ENCODE measurements at places on chromosomes 5 and 9. TPM values are rescaled to one million over a fixed set of nuclear protein-coding genes. Genes with fewer than 3 reads are reported as not detected.

Gene IZUMO3
- not detected for total RNA-seq

Gene PCDHA6
- 0.05 TPM for total RNA-seq

Gene ASPN
- total RNA-seq: 9.8 TPM

Gene PCDHA11
- total RNA-seq: 0.05 TPM

Gene ABCA1
- 14.6 TPM for total RNA-seq

- H3K36me3 ChIP-seq: no peaks in the 10 kb centered on the region
- no peak for DNase-seq
- no peaks in the 10 kb centered on the region for H3K4me1 ChIP-seq
- no peaks in the 10 kb centered on the region for H3K27me3 ChIP-seq
- H3K4me3 ChIP-seq: no peak overlapping the region
These were observed 111.0 kb upstream of the SARDH start for GRCh38 chr9:133849110-133849670.

DNA sequence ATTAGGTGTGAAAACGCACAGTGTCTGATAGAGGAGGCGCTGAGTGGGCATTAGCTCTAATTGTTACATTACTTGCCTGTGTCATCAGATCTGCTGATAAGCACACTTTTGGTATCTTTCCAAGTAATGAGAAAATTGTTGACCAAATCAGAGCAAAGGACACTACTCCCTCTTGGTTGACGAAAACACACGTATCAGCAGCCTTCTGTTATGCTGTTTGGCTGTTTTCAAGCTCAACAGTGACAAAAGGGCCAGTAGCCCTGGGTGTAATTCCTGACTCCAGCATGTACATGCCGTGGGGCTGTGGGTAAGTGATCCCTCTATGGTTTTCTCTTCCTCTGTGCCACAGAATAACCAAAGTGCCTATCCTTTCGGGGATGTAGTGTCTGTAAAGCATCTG, 151.4 kb downstream of the AUH start:
- H3K27ac ChIP-seq: no peak overlapping the region
- DNase-seq: no peak
- H3K4me3 ChIP-seq: no peak overlapping the region
- peaks cover 18% of the 10 kb centered on the region for H3K4me1 ChIP-seq
- peaks cover 6% of the 10 kb centered on the region for H3K36me3 ChIP-seq

GRCh38 chr5:147203213-147203612, 31.6 kb upstream of the STK32A start:
- H3K4me1 ChIP-seq: no peaks in the 10 kb centered on the region
- H3K27me3 ChIP-seq: no peaks in the 10 kb centered on the region
- H3K27ac ChIP-seq: no peak overlapping the region
- DNase-seq: no peak
- H3K36me3 ChIP-seq: no peaks in the 10 kb centered on the region

DNA sequence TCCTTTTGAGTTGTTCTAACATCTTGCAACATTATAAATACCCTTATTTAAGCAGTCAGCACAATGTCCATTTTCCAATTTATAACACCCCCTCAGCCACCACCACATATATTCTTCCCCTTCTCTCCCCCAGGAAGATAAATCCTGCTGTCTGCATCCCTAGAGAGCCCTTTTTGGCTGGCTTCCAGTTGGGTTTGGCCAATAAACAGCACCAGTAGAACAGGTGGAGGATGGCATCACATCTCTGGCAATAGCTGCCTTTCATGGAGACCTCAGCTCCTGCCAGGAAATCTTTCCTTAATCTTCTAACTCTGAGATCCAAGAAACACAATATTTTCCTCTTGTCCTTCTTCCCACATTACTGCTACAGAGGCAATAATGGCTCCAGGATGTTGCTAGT, 53.7 kb downstream of the TRIM36 start:
- H3K4me1 ChIP-seq: no peaks in the 10 kb centered on the region
- H3K4me3 ChIP-seq: no peak overlapping the region
- H3K36me3 ChIP-seq: no peaks in the 10 kb centered on the region
- no peak overlapping the region for H3K27ac ChIP-seq
- DNase-seq: no peak

DNA sequence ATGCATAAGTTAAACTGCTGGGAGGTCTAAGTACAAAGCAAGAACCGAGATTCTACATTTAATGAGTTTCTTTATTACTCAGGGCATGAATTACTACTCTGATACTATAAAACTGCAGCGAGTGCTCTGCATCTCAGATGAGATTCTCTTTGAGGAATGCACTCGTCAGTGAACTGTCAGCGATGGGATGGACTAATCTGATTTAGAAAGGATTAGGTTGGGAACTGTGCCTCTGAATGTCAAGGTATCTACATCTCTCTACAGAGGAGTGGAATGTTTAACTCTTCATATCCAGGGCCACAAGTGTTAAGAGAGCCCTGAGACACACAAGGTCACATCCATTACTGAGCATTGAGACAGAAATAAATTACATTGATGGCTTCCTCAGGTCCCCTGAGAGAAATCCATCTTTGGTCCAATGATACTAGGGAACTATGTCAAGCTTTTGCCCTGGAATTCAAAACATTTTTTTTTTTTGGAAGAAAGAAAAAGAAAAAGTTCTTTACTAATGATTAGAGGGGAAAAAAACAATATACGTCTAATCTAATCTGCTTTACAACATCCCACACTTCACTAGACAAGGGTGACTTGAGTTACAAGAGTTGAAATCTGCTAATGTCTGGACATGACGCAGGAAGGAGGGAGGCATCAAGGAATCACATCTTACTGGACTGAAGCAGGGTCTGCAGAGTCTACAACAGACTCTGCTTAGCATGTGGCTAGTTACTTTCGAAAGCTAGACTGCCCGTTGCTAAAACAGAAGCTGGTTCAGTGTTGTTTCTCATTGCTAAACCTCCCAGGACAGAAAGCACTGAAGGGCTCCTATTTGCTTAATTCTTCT, 270.0 kb upstream of the TLE4 start:
- DNase-seq: no peak
- no peak overlapping the region for H3K27ac ChIP-seq
- H3K36me3 ChIP-seq: no peaks in the 10 kb centered on the region
- H3K4me3 ChIP-seq: no peak overlapping the region

- H3K4me3 ChIP-seq: no peak overlapping the region
- no peaks in the 10 kb centered on the region for H3K27me3 ChIP-seq
- no peak overlapping the region for H3K27ac ChIP-seq
- peaks cover 68% of the 10 kb centered on the region for H3K36me3 ChIP-seq
- H3K4me1 ChIP-seq: peaks cover 9% of the 10 kb centered on the region
These were observed 4.5 kb downstream of the RPS6 start for GRCh38 chr9:19375538-19375937.

GRCh38 chr5:132147663-132148062, 74.1 kb downstream of the CSF2 start:
- H3K27ac ChIP-seq: no peak overlapping the region
- H3K4me1 ChIP-seq: no peaks in the 10 kb centered on the region
- no peaks in the 10 kb centered on the region for H3K36me3 ChIP-seq
- DNase-seq: no peak
- no peaks in the 10 kb centered on the region for H3K27me3 ChIP-seq

DNA sequence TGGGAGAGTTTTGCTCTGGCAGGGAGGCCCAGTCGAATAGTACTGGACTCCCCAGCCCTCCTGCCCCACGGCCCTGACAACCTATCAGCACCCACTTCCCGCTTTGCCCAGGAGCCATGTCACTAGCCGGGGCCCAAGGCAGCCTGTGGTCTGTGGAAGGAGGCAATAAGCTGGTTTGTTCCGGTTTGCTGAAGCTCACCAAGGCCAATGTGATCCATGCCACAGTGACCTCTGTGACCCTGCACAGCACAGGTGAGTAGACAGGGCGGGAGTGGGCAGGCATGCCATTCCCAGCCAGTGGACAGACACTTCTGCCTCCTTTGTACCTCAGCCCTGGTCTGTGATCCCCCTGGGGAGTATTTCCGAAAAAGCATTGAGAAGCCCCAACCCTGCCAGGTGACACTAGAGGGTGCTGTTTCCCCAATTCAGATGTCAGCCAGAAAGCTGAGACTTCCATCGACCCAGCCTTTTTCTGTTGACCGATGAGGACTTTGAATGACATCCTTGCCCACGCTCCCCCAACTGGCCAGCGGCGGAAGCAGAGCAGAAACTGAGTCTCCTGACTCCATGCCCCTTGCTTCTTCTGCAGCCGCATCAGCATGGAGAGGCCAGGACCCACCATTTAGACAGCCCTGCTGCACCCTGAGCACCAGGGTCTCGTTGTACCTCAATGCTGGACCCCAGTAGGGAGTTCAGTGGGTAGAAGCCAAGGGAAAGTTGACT, 9.6 kb downstream of the PCYOX1L start:
- no peaks in the 10 kb centered on the region for H3K27me3 ChIP-seq
- no peaks in the 10 kb centered on the region for H3K4me1 ChIP-seq
- H3K36me3 ChIP-seq: no peaks in the 10 kb centered on the region
- DNase-seq: no peak
- H3K27ac ChIP-seq: no peak overlapping the region

- H3K27me3 ChIP-seq: no peaks in the 10 kb centered on the region
- H3K27ac ChIP-seq: no peak overlapping the region
- DNase-seq: no peak
These were observed 29.6 kb downstream of the ZNF366 start for GRCh38 chr5:72477644-72478043.

DNA sequence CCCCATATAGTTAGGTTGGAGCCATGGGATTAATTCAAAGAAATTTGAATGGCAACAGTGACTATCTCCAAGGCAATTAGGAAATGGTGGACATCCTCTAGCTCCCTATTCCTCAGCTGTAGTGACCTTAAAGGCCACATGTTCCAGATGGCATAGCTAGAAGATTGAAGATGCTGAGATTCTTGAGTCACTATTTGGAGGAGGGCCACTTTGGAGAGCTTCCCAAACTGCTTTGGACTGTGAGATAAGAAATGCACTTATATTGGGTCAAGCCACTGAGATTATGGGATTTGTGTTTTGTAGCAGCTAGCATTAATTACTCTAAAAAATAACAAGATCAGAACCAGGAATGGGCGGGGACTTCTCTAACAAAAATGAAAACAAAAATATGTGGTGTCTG, 636.2 kb upstream of the CCNG1 start:
- no peaks in the 10 kb centered on the region for H3K36me3 ChIP-seq
- H3K4me3 ChIP-seq: no peak overlapping the region
- H3K4me1 ChIP-seq: no peaks in the 10 kb centered on the region
- no peak overlapping the region for H3K27ac ChIP-seq
- DNase-seq: no peak

GRCh38 chr5:150653145-150653761, 7.8 kb upstream of the MYOZ3 start:
- H3K36me3 ChIP-seq: no peaks in the 10 kb centered on the region
- no peak for DNase-seq
- no peak overlapping the region for H3K4me3 ChIP-seq
- peaks cover 11% of the 10 kb centered on the region for H3K4me1 ChIP-seq

DNA sequence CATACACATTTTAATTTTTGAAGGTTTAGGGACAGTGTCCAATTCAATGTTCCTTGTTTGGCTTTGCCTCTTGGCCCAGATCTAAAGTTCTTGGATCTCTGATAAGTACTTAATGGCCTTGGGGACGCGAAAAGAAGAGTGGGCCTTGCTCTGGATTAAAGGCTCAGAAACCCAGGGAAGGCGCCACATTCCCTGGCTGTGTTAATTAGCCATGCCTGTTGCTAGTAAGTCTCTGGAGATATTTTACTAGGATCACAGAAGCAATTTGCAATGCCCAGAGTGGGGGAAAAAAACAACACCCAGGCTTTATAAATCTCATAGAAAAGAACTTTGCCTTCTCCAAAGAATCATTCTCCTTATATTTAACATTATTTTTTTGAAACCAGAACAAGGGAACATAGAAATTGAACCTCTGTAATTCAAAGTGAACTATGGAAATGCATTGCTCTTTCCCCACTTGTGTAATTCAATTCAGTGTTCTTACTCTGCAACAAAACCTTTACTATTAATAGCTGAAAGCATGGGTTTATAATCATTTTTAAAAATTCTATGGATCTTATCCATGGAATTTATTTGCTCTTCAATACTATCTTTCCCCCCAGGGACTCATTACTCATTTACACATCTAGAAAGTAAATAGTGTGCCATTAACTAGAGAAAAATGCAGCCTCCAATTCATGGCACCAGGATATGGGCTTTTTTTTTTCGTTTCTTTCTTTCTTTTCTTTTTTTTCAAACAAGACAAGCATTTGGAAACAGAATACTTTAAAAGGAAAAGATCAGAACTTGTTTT, 172.2 kb upstream of the ANKRD55 start:
- H3K27ac ChIP-seq: no peak overlapping the region
- DNase-seq: no peak
- H3K4me3 ChIP-seq: no peak overlapping the region
- peaks cover 3% of the 10 kb centered on the region for H3K4me1 ChIP-seq
- no peaks in the 10 kb centered on the region for H3K36me3 ChIP-seq

DNA sequence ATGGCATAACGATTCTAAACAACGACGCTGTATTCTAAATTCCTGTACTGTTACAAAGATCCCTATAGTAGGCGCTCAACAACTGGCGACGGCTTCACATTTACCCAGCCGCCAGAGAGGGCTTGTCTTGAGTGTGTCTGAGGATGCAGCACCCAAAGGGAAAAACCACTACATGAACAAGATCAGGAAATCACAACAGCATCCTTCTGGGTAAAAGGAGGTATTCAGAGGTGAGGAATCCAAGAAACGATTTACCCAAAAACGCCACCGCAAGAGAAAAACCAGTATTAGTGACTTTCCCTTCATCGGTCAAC, 711 bp downstream of the TTC33 start:
- peaks cover 3% of the 10 kb centered on the region for H3K4me1 ChIP-seq
- H3K4me3 ChIP-seq: peak overlapping the region; percentile 90
- H3K27me3 ChIP-seq: no peaks in the 10 kb centered on the region
- H3K36me3 ChIP-seq: no peaks in the 10 kb centered on the region

- no peaks in the 10 kb centered on the region for H3K36me3 ChIP-seq
- no peak overlapping the region for H3K27ac ChIP-seq
- peaks cover under 1% of the 10 kb centered on the region for H3K4me1 ChIP-seq
These were observed 57.9 kb downstream of the TGFBR1 start for GRCh38 chr9:99162759-99163364.

DNA sequence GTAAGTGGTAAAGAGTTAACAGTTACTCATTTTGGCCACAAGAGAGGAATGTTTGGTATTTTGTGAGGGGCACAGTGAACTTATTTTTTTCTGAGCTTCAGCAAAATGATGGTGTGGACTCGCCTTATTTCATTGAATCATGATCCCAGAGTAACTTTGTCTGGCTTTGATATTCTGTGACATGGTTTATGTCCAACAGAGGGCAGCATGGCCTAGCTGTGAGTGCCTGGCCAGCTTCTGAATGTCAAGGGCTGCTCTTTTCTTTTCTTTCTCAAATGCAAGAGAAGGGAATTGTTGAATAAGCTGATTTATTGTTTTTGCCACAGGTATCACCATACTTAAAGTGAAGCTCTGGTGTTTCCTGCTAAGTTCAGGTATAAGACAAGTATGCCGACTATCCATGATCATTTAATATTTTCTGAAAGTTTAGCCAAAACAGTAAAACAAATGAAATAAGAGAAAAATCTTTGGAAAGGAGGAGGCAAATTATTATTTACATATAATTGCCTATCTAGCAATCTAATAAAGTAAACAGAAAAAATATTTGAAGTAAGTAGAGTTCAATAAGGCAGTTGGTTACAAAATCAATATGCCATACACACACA, 31.7 kb downstream of the MRPL22 start:
- no peak overlapping the region for H3K27ac ChIP-seq
- no peaks in the 10 kb centered on the region for H3K4me1 ChIP-seq
- no peak for DNase-seq
- peaks cover 5% of the 10 kb centered on the region for H3K36me3 ChIP-seq
- H3K27me3 ChIP-seq: no peaks in the 10 kb centered on the region

- peaks cover 2% of the 10 kb centered on the region for H3K4me1 ChIP-seq
- no peak for DNase-seq
- H3K36me3 ChIP-seq: no peaks in the 10 kb centered on the region
- H3K27me3 ChIP-seq: no peaks in the 10 kb centered on the region
These were observed 13.6 kb upstream of the ARHGAP26 start for GRCh38 chr5:142756576-142756975.

Data from thymus (tissue), 14 donors.